Urinary bladder (tissue), 4 donors: ENCODE measurements at places on chromosomes 5 and 9. TPM values are rescaled to one million over a fixed set of nuclear protein-coding genes. Genes with fewer than 3 reads are reported as not detected.

DNA sequence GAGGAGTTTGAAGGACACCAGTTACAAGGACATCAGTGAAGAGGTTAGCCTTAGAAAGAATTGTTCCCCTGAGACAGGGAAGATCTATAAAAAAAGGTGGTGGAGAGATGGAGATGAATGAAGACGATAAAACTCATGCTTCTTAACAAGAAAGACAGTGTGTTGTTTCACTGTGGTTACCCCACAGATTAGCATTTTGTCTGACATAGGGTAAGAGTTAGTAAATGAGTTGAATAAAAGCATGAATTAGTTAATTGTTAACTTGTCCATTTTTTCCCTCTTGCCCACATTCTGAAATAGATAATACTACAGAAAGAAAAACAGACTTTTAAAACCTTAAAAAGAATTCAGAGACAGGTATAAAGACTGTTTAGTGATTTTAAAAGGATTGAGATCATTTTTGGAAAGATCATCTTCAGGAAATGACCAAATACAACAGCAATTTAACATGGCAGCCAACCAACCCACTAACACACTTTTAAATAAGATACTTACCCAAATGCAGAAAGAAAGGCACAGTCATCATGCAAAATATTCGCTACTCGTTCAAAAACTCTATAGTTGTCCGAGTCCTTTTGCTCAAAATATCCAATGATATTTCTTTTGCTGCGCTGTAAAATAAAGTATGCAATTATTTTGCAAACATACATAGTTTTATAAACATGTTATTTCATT, 78.5 kb downstream of the ERP44 start:
- DNase-seq: no peak

- DNase-seq: no peak
Observed at GRCh38 chr5:144522698-144523097, 352.0 kb downstream of the KCTD16 start.

DNA sequence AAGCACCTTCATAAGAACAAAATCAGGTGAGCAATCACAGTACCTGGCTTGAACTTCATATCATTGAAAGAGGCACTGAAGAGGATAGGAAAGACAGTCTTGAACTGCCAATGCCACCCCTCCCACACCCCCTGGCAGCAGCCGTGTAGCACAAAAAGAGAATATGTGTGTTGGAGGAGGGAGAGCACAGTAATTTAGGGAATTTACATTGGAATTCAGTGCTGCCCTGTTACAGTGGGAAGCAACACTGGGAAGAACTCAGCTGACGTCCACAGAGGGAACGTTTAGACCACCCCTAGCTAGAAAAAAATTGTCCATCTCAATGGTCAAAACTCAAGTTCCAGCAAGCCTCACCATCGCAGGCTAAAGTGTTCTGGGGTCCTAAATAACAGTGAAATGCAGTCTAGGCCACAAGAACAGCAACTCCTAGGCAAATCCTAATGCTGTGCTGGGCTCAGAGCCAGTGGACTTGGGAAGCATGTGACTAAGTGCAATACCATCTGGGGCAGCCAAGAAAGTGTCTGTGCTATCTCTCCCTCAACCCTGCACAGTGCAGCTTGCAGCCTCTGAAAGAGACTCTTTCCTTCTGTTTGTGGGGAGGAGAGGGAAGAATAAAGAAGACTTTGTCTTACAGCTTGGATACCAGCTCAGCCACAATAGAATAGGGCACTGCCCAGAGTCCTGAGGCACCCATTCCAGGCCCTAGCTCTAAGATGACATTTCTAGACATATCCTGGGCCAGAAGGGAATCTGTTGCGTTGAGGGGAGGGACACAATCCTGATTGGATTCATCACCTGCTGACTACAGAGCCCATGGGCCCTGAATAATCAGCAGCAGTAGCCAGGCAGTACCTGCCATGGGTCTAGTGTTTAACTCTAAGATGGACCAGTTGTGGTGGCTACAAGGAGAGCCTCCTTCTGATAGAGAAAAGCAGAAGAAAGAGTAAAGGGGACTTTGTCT, 62.1 kb upstream of the VLDLR start:
- DNase-seq: peak; percentile 77

GRCh38 chr5:149811453-149811852, 81.3 kb downstream of the PPARGC1B start:
- DNase-seq: no peak

GRCh38 chr9:36346569-36346968, 53.5 kb downstream of the RNF38 start:
- DNase-seq: no peak

DNA sequence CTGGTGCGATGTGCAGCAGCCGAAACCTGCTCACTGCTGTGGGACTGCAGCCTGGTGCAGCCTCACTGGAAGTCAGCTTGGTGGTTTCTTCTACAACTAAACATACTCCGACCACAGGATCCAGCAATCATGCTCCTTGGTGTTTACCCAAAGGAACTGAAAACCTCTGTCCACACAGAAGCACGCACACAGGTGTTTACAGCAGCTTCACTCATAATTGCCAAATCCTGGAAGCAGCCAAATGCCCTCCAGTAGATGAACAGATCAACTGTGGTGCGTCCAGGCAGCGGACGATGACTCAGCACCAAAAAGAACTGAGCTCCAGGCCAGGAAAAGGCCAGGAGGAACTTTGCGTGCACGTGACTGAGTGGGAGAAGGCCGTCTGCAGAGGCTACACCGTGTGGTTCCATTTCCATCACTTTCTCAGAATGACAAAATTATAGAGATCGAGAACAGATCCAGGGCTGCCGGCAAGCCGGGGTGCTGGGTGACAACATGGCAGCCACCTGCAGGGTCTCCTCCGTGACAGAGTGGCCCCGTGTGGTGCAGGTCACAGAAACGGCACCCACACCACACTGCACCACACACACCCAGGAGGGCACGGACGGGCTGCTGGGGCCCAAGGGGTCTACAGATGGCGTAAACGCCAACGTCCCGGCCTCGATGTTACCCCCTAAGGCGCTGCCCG, 23.1 kb upstream of the NSMF start:
- no peak for DNase-seq

DNA sequence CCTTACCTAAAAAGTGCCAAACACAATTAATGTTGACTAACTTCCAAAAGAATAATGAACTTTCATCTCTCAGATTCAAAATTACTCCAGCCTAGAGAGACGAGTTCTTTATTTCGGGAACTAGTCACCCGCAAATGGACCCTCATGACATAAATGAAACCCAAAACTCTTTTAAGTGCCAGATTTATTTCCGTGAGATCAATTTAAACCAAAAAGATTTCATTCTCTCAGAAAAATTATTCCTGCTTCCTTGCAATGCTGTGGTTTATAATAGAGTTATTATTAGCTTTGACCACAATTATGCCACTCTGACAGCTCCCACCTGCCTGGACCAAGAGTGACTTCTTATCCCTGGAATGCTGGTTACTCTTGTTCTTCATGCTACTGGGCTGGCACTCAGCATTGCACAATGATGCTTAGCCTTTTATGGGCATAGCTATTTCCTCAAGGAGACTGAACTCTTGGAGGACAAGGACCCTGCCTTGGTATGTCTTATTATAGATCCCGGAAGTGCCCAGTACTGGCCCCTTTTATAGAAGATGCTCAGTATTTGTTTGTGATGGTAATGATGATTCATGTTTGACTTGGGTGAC, 183.5 kb downstream of the SNX18 start:
- no peak for DNase-seq

The SLC6A18 gene
- total RNA-seq: not detected

The PCDHGA4 gene
- 5.8 TPM for total RNA-seq
